ENCODE measurements at places on chromosomes 7 and 10.

DNA sequence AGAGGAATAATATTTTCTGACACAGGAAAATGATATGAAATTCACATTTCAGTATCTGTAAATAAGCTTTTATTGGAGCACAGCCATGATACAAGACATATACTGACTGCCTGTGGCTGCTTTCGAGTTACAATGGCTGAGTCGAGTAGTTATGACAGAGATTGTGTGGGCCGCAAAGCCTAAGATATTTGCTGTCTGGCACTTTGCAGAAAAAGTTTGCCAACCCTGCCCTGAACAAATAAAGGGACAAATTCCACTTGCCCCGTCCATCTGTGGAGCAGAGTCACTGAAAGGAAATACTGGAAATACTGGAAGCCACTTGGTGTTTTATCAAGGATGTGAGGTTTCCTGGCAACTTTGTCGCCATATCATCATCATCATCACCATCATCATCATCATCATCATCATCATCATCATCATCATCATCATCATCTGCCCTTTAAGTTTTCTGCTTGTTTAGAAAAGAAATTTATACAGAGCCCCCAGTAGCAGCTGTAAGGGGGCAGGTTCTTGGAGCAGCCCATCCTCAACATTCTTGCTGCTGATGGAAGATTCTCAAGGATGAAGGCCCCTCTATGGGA, 85.8 kb downstream of the TCF7L2 start:
- no peak for DNase-seq

DNA sequence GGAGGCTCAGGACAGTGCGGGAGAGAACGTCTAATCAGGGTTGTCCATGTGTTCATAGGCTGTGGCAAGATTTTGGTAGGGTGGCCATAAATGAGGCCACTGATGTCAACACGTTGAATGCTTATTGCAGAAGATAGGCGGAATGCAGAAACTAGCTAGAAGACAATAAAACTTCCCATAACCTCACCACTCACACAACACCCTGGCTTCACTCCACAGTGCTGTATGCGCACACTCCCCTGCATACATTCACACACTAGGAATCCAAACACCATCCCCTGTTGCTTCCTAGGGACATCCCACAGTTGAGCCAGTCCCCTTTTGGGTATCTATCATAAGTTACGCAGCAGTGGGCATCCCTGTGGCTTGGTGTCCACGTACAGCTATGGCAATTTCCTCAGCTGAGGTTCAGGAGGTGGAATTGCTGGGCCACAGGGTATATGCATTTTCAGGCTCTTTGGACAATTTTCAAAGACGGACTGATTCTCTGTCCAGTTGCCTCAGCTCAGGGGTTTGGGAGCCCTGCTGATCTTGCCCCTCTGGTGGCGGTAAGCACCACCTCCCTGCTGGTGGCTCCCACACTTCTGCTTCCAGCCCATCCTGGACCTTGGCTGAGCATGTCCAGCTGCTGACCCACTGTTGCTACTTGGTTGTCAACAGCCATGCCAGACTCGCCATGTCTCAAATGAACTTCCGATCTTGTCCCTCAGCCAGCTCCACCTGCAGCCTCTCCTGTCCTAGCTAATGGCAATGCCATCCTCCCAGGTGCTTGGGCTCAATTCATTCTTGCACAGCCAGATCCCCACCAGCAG, 36.4 kb downstream of the CDH23 start:
- no peak for DNase-seq

DNA sequence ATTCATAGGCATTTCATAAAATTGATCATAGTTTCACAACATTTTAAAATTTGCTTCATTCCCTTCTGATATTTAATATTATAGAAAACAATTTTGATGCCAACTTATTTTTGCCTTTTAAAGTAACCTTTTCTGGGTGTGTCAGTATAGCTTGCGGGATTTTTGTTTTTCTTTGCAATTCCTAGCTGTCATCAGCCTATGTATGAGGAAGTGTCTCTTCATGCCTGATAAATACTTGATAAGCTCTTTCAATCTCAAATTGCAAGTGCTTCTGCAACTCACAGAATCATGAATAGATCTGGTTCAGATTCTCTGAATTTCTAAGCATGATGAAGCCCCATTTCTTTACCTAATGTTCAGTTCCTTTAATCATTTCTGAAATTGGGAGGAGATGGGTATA, 28.0 kb upstream of the ARHGAP21 start:
- no peak for DNase-seq

GRCh38 chr10:80025281-80025680, 53.2 kb upstream of the TMEM254 start:
- no peak for DNase-seq

DNA sequence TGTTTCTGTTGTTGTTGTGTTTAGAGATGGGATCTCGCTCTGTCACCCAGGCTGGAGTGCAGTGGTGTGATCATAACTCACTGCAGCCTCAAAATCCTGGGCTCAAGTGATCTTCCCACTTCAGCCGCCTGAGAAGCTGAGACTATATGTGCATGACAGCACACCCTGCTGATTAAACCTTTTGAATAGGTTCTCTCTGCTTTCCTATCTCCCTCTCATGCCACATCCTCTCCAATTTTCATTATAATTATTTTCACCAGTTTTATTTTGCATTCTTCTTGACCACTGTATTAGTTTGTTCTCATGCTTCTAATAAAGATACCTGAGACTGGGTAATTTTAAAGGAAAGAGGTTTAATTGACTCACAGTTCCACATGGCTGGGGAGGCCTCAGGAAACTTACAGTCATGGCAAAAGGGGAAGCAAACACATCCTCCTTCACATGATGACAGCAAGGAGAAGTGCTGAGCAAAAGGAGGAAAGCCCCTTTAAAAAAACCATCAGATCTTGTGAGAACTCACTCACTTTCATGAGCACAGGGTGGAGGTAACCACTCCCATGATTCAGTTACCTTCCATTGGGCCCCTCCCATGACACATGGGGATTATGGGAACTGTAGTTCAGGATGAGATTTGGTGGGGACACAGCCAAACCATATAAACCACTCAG, 12.9 kb downstream of the AGK start:
- no peak for DNase-seq

DNA sequence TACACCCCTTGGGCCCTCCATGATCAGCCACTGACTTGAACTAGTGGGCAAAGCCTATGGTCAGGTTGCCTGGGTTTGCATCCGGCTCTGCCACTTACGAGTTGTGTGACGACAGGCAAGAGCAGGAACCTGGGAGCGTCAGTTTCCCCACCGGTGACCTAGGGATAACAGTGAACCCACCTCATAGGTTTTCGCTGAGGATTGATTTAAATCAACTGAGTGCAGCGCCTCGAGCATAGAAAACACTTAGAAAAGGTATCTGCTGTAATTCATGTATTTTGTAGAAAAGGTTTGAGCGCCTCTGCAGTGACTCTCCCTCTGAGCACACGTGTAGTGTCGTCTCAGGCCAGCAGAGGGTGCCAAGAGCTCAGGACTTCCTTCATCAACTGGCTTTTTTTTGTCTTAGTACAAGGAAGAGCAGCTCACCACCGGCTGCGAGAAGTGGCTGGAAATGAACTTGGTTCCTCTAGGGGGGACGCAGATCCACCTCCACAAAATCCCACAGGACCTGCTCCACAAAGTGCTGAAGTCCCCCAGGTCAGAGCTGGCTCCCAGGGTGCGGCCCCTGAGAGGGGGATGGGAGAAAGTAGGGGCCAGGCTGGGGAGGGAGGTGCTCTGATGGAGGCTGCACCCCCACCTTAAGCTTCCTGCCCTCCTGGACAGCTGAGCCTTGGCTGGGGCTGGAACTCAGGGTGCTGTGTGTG, 27.7 kb downstream of the BTBD16 start:
- peak; percentile 76 for DNase-seq

DNA sequence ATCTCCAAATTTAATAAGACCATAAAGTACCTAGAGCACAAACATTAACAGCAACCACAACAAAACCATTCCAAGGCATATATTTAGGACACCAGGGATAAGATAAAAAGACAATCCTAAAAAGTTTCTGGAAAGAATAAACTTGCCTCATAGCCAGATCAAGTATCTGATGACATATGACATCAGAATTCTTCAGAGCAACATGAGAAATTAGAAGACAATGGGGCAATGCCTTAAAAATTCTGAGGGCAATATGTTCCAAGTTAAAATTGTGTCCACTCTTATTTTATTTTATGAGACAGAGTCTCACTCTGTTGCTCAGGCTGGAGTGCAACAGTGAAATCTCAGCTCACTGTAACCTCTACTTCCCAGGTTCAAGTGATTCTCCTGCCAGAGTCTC, 2.8 kb downstream of the EFCAB10 start:
- DNase-seq, result no peak

DNA sequence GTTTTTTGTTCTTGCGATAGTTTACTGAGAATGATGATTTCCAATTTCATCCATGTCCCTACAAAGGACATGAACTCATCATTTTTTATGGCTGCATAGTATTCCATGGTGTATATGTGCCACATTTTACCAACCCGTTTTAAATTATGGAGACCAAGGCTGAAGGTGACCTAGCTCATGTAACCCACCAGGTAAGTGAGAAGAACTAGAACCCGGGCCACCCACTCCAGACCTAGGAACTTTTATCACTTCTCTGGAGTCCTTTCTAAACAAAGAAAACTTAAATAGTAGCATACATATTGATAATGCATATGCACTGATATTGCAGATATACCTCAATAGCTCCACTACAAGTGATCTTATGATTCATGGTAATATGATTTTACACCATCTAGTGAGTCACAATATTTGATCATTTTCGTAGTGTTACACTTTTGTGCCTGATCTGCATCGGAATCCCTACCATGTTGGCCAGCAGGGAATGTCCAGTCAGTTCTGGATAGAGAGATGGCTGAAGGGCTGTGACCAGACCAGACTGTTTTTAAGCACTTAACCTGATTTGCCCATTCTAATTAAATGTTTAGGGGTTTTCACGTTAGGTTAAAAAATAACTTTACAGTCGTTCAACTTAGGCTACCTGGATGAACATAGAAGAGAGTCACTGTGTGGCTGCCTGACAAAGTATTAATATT, 15.2 kb downstream of the CUZD1 start:
- DNase-seq, result no peak

DNA sequence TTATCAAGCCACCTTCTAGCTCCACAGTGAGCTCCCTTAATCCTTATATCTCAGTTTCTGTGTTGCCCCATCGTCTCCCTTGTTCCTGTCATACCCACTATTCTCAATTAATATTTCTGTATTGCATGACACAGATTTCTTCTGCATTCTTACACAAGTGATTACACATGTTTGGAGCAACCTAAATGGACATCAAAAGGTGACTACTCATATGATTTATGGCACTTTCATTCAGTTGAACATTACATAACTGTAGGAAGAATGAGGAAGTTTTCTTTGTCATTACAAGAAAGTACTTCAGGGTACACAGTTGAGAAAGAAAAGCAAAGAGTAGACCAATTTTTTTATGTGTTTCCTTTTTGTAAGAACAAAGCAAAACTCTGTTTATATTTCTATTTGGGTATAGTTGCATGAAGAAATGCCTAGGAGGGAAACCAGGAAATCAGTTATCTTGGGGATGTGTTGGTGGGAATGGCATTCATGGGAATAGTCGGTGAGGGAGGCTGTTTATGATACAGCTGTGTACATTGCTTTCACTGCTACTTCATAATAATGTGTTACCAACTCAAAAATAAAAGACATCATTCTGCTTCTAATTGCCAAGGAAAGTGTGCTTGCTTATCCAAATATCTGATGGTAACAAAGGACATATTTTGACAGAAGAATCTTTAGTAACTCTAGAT, 23.6 kb upstream of the PRSS37 start:
- DNase-seq, result no peak

DNA sequence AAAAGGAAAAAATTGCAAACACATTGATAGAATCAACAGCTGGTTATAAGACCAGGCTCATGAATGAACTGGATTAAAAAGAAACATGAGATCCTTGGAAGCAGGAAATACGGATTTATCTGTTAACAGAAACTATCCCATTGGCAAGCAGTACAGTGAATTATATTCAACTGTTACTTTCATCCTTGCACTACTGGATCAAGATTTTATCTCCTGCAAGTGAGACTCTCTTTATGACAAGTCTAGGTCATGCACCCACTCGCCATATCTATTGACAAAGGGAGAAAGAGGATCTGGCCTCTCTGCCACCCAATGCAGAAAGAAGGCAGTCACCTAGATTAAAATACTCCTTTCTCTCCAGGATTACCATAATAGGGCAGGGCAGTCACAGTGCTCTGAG, 41.4 kb downstream of the CSTF2T start:
- DNase-seq, result no peak

DNA sequence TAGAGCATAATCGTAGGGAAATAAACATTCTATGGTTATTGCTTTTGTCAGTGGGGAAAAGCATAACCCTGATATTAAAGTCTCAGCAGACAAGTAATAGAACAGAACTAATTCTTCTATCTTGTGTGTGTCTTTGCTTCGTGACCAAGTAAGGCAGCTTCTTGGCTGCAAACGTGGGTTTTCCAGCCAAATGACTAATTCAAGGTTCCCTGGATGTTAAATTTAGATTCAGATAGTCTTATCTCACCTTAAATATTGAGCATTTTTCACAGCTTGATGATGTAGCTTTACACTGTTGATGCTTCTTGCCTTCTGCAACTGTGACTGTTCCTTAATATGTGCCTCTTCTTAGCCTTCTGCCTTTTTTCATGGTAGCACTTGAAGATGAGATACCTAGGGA, 113.0 kb downstream of the EXOC4 start:
- no peak for DNase-seq

- DNase-seq, result no peak
These were observed 174.8 kb downstream of the GPR37 start for GRCh38 chr7:124590814-124591213.

DNA sequence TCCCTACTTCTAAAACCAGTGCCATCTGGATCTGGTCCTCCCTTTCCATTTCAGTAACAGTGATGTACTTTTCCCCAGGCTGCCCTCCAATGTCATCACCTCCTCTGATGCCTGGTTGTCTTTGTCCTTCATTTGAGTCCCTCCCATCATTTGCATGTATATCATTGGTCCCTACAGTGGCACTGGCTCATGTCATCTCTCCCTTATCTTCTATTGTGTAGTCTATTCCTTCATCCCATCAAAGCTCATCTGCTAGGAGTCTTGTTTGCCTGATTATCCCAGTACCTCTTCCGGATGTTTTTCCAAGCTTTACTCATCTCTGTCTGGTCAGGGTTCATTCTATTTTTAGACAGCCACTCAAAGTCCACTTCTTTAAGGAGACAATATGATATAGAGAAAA, 292.9 kb upstream of the BMPER start:
- no peak for DNase-seq

DNA sequence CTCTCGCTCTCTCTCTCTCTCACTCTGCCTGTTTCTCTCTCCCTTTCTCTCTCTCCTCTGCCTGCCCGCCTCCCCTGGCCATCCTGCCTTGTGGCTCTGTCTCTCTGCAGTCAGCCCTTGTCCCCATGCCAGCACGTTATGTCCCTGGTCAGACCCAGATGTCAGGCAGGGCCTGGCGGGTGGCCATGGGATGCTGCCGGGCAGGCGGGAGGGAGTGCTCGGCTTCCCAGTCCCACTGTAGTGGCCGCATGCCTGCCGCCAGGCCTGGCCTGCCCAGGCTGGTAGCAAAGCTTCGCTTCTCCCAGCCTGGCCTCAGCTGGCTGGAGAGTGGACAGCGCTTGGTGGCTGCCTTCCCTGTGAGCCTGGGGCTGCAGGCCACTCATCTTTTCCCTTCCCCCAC, 121.5 kb upstream of the ZNF716 start:
- DNase-seq, result no peak
